Hippocampal formation (tissue), 2 donors: ENCODE measurements at places on chromosomes 6 and 20.

DNA sequence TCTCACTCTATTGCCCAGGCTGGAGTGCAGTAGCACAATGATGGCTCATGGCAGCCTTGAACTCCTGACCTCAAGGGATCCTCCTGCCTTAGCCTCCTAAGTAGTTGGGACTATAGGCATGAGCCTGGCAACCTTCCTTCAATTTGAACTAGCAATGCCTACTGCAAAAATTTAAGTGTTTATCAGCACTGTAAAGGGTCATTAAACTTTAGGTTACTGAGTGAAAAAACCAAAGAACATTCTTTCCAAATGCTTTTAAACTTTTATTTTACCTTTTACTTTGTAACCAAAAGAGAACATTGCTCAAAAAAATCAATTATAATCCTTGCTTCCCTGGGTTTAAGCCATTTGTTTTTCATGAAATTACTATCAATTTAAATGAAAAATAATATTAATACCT is 101.0 kb upstream of the NHSL1 start:
- no peak for DNase-seq

GRCh38 chr6:6401401-6401800 is 80.9 kb upstream of the F13A1 start:
- no peak for DNase-seq

- no peak for DNase-seq
These were observed 145.0 kb downstream of the LRRC1 start for GRCh38 chr6:53939830-53940229.

DNA sequence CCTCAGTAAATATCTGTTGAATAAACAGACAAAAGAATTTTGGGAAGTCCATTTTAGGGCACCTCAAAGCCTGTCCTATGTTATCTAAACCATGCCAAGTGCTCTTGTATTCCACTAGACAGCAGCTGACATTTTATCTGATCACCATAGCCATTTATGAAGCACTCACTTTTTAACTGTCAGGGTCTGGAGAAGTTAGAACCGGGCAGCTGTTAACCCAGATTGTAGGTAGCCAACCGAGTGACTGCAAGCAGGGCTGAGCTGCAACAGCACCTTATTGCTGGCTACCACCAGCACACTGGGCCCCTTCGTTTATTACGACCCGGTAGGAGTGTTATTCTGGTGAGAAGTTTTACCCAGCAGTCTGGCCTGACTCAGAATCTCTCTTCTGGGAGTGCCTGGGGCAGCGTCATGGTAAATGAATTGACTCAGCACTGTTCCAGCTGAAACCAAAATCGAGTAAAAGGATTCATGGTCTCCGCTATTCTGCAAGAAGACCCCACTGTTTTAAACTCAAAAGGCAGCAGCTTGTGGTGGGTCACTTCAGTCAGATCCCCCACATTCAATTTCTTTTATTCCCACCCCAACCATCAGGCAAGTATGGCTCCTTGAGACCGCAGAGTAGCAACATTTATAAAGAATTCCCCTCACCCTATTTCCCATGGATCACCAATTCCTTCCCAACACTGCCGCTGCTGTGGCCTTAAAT is 1.7 kb downstream of the UBE2V1 start:
- no peak for DNase-seq

- DNase-seq, result peak; percentile 76
These were observed 736.9 kb downstream of the QKI start for GRCh38 chr6:164151161-164152120.

DNA sequence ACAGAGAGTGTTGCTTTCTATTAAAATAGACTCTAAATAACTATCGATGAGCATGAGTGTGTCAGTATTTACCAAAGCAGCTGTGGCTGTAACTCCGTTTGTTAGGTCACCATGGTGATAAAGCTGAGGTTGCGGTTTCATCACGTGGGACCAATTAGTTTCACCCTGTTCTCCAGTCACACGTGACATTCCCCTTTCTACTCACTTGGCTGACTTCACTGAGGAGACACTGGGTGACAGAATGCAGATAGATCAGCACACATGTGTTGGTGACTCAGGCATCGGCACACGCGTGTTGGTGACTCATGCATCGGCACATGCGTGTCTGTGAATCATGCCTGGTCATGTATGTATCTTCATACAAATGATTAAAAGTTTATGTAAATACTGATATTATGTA is 285.4 kb downstream of the THBS2 start:
- no peak for DNase-seq

DNA sequence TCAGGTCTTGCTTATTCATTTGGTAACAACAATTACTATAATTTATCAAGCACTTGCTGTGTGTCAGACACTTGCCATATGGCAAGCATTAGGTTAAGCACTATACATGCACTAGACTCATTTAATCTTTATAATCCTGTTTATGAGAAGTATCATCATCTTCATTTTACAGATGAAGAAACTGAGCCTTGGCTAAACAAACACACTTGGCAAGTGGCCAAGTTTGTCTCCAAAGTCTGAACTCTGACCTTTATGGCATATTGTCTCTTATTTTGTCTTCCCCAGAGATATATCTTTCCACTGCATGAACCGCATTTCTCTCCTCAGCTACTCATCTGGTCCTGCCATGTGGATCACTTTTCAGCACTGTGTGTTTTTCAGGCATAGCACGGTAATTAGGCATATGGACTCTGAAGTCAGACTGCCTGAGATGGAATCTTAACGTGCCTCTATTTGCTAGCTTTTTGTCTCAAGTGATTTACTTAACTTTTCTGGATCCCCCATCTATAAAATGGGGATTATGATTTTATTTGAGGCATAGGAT is 4.7 kb downstream of the ADGRF5 start:
- no peak for DNase-seq

- DNase-seq, result no peak
These were observed 322.2 kb downstream of the PLCB1 start for GRCh38 chr20:8454137-8454712.

DNA sequence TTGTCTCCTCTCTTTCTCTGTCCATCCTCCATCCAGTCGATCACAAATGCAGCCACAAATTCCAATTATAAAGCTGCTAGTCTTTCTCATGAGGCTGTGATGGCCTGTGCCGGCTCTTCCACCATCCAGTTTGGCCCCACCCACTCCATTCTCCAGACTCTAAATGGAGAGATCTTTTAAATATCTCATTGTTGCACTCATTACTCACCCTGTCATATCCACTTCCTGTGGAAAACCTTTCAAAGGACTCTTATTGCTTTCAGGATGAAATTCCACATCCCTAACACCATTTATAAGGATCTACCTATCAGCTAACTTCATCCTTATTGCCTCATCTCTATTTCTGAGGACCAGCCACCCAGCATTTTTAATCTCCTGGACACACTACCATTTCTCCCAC is 70.6 kb downstream of the NRN1 start:
- no peak for DNase-seq

DNA sequence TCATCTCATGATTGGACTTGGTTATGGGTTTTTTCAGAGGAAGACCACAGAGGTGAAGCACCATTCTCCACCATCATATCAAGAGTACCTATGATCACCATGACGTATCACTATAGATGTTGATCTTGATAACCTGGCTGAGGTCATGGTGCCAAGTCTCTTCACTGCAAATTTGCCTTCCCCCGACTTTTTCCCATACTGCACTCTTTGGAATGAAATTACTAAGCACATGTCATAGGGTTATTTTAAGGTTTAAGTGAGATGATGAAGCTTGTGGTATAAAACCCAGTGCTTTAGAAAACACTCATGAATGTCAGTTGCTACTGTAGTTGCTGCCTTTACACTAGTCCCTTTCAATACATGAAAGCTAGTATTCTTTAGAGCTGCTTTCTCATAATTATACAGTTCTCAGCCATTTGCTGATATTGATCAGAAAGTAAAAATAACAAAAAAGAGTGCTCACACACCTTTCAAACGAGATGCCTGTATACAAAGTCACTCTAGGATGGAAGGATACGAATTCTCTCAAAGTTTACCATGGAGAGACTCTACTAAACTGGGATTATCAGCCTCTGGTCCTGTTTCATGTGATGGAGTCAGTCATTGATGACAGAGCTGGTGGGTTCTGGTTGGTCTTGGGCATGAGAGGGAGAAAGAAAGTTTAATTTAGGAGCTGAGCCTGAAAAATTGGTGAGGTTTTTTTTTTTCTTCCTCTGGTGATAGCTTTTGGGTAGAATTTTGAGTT is 228.1 kb downstream of the PRL start:
- no peak for DNase-seq

DNA sequence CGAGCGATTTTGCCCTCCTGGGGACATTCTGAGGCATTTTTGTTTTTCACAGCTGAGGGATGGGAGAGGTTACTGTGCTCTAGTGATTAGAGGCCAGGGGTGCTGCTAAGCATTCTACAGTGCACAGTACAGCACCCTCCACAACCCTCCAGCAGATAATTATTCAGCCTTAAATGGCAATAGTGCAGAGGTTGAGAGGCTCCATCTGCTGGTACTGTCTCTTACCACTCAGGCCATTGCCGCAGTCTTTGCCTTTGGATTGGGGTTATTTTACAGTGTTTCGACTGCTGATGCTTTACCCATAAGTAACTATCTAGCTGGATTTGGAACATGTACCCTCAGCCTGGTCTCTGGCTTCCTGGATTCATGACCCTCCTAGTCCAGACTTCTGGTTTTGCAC is 705.3 kb downstream of the KIF16B start:
- no peak for DNase-seq

DNA sequence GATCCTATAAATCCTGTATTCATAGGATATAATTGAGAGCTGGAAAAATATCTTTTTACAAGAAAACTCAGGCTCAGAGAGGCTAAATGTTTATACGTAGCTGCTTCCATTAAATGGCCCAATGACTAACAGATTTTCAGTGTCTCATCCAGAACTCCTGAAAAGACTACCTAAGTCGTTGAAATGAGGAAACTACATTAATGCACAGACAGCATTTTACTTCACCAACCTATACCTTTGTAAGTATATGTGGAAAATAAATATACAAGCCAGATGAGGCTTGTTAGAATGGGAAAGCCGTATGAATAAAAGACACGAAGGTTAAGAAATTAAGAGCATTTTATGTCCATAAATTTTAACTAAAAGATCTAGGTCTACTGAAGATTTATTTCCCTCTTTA is 8.4 kb upstream of the SNX14 start:
- DNase-seq, result no peak

GRCh38 chr20:50389808-50390684 is 120.1 kb upstream of the PTPN1 start:
- DNase-seq, result no peak

DNA sequence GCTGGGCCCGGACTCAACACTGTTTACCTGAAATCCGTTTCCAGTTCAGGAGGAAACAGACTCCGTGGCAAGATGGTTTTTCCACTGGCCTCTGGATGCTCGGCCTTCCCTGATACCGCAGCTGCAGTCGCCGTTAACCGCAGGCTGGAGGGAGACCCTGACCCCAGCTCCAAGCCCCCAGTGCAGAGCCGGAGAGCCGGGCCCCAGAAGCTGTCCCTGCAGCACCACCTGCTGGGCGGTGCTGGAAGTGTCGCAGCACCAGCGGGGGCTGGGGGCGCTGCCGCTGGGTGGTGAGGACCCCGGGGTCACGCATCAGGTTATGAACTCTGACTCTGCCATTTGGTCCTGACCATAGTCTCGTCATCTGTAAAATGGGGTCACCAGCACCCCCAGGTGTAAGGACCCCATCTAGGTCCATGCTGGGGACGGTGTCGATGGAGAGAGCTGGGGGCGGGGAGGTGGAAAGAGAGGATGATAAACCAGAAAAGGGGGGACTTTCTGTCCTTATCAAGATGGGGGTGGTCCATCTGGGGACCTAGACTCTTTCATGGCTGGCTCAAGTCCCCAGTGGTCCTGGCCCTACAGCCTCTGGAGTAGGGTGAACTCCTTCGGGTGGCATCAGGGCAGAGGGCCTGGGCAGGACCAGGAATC is 20.8 kb upstream of the CHRNA4 start:
- DNase-seq, result no peak

- DNase-seq, result no peak
These were observed 106.3 kb downstream of the TNFRSF21 start for GRCh38 chr6:47203266-47203937.

DNA sequence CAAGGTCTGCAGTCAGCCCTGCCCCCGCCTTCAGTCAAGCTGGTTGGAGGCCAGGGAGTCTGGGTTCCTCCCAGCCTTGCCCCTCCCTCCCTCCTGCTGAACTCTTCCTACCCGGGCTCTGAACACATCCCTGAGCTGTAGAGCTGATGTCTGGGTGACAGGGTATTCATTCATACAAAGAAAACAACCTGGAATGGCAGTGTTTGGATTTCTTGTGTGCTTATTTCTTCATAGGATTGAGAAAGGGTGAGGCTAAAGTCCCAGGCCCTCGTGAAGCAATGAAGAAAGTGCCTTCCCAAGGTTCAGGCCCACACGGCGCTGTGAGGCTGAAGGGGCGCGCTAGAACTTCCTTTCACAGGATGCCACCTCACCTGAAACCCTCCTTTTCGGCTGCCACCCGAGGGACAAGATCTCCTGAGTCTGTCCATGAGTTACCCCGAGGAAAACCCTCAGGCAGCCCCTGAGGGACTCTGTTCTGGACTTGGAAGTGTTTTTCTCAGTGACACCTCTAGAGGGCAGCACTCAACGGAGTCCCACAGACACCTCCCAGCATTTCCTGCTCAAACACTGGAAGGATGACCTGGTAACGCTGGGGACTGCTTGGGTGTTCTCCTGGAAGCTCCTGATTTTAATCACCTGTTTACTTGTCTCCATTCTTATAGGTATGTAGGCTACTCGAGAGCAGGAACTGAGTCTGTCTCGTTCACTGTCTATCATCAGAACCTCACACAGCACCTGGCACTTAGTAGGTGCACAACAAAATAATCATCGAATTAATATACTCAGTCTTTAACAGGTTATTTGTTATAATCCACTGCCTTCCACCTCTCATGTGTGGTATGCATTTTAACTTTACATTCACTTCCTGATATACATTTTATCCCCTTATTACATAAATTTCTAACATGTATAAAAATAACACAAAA is 11.8 kb upstream of the GSTA1 start:
- DNase-seq, result no peak

- DNase-seq, result no peak
These were observed 45.2 kb upstream of the LY86 start for GRCh38 chr6:6543181-6543879.

DNA sequence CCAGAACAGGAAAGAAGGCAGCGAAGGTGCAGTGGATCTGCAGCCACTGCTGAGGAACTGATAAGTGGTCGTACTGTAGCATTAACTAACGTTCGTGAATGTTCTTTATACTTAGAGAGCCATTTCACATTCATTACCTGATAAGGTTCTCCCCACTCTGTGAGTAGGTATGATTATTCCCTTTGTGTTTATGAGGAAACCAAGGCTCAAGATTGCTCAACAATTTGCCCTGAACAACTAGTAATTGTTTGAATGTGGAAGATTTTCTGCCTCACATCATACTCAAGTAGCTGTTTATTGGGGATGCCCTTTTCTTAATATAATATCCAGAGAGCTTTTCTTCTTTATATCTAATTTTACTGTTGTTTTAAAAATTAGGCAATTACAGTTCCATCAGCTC is 24.9 kb upstream of the ELOVL5 start:
- no peak for DNase-seq

DNA sequence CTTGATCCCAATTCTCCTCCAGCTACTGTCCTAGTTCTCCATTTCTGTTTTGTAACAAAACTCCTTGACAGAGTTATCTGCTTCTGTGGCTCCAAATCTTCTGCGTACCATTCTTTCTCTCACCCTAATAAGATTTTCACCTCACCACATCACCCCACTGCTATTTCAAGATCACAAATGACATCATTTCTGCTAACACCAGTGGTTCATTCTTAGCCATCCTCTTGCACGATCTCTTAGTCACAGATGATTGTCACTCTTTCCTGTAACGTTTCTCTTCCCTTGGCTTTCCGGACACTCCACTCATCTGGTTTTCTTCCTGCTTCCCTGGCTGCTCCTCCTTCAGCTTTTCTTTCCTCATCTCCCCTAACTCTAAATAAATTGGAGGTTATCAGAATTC is 56.8 kb upstream of the FABP7 start:
- no peak for DNase-seq

GRCh38 chr6:160790028-160790792 is 88.2 kb downstream of the PLG start:
- no peak for DNase-seq
